HepG2 (cell line): ENCODE measurements at places on chromosomes 6 and 20. TPM values are rescaled to one million over a fixed set of nuclear protein-coding genes. Genes with fewer than 3 reads are reported as not detected.

DNA sequence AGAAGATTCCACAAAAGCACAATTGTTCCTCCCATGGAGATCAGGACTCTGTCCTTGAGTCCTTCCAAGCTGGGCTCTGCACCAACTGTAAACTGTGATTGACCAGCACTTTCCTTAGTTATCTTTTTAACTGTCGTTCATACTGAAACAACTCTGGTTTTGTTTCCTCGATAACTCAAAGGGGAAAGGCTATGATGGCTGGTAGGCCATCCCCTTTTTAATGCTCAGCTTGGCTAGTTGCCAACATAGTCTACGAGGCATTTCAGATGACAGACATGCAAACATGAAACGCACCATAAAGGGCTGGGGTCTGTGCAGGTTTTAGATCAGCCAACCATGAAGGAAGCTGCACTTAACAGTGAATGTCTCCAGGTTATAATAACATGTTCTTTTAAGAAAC is 497.1 kb upstream of the ARID1B start:
- DNase-seq = no peak

DNA sequence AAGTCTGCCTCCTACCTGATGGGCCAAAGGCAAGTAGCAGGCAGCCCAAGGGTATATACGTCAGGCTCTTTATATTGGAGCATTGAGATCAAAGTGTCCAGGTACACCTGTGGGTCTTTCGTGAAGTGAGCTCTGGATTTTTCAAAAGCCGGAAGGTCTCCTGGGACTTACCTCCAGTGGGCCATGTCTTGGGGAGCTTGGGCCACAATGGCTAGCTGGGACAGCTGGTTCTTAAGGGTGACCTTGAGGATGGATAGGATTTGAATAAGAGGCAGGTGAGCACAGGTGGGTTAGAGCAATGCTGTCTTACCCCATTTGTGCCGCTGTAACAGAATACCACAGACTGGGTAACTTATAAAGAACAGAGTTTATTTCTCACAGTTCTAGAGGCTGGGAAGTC is 153.4 kb downstream of the CDC5L start:
- no peak for DNase-seq

Gene PCNA
- 655 and 1,008 TPM in 2 replicates for total RNA-seq

Gene CDSN
- total RNA-seq = not detected in 2 replicates

DNA sequence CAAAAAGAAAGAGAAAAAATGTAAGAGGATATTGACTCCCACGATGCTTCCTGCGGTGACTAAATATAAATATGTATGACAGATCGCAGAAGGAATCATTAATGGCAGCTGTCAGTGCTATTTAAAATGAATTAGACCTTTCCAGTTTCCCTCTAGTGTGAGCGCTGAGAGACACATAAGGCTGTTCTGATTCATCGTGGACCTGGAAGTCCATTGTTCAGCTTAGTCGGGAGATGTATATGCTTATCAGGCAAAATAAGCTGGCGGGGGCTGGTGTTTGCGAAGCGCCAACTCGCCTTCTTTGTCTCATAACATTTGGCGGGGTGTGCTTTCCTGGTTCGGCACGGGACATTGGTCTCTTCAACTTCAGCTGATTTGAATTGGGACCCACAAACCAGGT is 95.4 kb downstream of the CDH4 start:
- DNase-seq = no peak

DNA sequence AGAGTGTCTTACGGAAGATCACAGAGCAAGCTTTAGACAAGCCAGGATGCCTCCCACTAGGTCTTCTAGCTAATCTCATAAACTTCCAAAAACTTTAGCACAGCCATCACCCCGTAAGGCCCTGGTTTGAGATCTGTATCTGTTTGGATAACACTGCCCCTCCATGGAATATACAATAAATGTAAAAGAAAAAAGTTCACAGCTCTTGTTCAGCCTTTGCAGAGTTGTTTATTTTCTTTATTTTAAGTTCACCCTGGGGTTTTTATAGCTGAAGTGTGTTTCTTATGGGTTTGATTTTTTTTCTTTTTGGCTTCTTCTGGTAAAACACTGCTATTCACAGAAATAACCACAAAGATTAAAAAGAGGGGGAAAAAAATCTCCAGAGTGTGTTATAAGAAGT is 125.6 kb downstream of the EYA2 start:
- DNase-seq = no peak

DNA sequence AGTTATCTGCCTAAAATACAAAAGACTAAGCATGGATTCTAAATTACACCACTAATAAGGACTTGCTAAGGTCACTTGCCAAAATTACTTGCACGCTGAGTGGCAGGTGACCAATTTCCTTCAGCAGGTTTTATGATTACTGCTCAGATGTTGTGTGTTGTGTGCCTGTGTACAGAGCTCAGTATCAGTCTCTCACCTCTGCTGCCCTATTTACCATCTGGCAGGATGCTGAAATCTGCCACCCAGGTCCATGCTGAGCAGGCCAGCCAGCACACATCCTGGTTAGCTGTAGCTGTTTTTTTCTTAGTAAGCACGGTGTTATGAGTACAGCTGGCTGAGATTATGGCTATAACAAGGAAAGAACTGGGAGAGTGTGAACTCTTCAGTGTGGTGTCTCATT is 34.0 kb downstream of the ELOVL4 start:
- no peak for DNase-seq

Gene OOEP
- not detected in 2 replicates for total RNA-seq

Gene AARS2
- total RNA-seq = 13.7 and 24.1 TPM in 2 replicates

- DNase-seq = peak; percentile 32
These were observed 383.8 kb downstream of the TFAP2A start for GRCh38 chr6:10030942-10031537.

Gene TP53TG5
- not detected in 2 replicates for total RNA-seq

DNA sequence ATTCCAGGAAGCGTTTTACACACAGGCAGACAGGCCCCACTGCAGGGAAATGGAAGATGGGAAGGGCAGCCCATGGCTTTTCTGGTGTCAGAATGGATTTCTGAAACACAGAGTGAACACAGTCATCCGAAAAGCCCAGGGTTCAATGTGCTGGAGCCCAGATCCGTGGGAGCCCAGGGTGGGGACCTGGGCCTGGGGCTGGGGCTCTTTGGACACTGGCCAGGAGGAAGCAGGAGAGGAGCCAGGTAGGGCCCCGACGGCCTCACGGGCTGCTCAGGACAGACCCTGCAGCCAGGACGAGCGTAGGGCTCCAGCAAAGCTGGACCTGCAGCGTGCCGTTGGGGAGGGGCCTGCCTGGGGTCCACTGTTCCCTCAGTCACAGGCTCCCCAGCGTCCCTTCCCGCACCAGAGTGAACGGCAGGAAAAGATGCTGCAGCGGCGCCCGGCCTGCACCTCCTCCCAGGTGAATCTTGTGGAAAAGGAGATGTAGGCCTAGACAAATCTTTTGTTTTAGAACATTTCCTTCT is 24.3 kb upstream of the LSM14B start:
- no peak for DNase-seq

Gene ABHD16B
- not detected in 2 replicates for total RNA-seq

- DNase-seq = no peak
These were observed 306.7 kb upstream of the SASH1 start for GRCh38 chr6:148035806-148036390.

Gene BCAS4
- 5.9 and 7.2 TPM in 2 replicates for total RNA-seq
